ENCODE measurements at places on chromosomes 4 and X. TPM values are rescaled to one million over a fixed set of nuclear protein-coding genes. Genes with fewer than 3 reads are reported as not detected.

DNA sequence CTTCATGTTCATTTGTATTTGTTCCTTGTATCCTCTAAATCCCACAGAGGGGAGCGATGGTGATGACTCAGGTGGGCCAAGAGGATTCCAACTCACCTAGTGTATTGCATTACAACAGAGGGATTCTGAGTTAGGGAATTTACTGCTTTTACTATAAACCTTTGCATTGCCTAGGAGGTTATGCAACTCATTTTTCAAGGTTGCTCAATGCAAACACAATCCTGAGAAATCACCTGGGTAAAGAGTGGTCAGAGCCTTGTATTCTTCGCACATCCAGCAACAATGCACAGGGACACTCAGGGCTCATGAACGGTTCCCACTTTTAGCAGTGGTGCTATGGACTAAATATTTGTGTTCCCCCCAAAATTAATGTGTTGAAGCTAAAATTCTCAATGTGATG is 28.6 kb upstream of the LSM6 start:
- DNase-seq: no peak

DNA sequence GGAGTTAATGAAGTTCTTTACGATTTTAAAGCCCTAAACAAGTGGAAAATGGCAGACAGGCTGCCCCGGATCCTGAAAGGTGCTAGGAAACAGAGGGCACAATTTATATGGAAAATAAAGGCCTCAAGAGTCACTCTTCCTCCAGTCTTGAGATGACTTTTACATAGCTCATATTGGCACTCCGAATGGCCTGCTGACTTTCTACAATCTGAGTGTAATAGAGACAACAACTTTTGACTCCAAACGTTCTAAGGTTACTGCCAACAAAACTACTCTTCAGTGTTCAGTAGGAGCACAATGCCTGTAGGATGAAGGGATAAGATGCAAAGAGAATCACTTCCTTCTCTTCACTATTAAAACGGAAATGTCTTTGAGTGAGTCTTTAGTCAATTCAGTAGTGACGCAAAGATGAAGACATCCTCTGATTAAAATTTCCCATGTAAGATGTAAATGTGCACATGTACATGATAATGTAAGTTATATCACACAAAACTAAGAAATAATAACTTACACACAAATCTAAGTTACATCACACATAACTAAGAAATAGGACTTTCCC is 40.5 kb downstream of the VEGFC start:
- DNase-seq: no peak

DNA sequence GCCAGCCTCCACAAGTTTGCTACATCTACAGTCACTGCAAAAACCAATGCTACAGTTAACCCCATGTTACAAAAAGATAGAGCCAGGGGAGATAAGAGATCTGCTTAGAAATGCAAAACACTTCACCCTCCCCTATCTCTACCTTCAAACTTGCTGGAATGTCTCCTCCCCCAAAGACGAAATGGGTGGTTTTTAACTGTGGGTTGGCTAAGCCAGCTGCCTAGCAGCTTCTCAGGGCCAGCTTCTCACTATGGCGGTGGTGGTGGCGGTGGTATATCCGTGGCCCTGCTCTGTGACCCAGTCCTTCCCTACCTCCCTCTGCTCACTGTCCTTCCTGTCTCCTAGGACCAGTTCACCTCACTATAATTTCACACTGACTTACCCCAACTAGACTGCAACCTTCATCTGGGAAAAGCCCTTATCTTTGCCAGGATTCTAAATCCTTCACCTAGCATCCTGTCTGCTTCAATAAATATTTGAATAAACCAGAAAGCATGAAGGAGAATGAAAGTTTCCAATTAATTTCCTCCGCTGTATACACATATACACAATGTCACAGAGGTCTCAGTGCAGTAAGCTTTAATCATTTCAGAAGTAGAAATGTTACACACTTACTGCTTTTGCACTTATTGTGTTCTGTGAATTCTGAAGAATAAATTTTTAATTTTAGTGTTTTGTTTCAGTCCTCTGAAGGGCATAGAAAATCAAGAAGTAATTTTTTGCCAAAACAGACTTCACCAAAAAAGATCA is 46.3 kb downstream of the SH3KBP1 start:
- DNase-seq: no peak

The PSAPL1 gene
- polyA plus RNA-seq: not detected

- DNase-seq: no peak
Observed at GRCh38 chr4:26061248-26061986, 147.4 kb downstream of the SMIM20 start.

The SSX7 gene
- polyA plus RNA-seq: not detected

The PNCK gene
- not detected for polyA plus RNA-seq

DNA sequence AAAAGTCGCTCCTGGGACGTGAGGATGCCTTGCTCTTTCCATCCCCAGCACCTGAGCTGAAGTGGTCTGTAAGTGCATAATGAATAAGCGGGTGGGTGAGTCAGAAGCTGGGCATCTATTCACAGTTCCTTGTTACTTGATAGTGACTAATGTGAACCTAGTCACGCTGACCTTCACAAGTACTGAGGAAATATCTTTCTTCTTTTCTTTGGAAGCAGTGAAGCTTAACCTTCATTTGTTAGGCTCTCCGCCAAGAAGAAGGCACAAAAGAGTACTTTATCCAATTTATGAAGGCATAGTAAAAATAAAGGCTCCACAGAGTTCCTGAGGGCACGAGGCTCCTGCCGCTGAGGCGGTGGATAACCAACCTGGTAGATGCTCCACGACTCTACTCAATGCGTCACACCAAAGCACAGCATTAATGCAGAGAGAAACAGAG is 475.7 kb upstream of the SLIT2 start:
- no peak for DNase-seq

Data from naive B cell (primary cell).